AG04450 (cell line): ENCODE measurements at places on chromosomes 11 and 22.
A peak's percentile ranks its signal among the peaks of the same experiment; 100 is the strongest.

- no peak for DNase-seq
These were observed 21.4 kb downstream of the TMPRSS6 start for GRCh38 chr22:37088108-37088605.

- DNase-seq = no peak
These were observed 8.9 kb downstream of the PLCB3 start for GRCh38 chr11:64260147-64260708.

DNA sequence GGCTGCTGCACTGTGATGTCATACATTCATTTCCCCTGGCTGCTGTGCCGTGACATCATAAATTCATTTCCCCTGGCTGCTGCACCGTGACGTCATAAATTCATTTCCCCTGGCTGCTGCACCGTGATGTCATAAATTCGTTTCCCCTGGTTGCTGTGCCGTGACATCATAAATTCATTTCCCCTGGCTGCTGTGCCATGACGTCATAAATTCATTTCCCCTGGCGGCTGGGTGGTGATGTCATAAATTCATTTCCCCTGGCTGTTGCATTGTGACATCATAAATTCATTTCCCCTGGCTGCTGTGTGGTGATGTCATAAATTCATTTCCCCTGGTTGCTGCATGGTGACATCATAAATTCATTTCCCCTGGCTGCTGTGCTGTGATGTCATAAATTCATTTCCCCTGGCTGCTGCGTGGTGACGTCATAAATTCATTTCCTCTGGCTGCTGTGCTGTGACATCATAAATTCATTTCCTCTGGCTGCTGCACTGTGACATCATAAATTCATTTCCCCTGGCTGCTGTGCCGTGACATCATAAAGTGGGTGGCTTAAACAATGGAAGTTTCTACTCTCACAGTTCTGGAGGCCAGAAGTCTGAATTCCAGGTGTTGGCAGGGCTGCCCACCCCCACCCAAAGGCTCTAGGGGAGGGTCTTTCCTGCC lies 301.1 kb downstream of the SHANK2 start:
- DNase-seq = no peak

- DNase-seq = no peak
These were observed 401.6 kb downstream of the BRD1 start for GRCh38 chr22:49426098-49426497.

- no peak for DNase-seq
These were observed 115.6 kb downstream of the CSTPP1 start for GRCh38 chr11:47052165-47052564.

GRCh38 chr11:125443767-125444311 lies 52.2 kb downstream of the FEZ1 start:
- DNase-seq = no peak

- DNase-seq = no peak
These were observed 86.6 kb downstream of the SHANK2 start for GRCh38 chr11:71165771-71166170.

DNA sequence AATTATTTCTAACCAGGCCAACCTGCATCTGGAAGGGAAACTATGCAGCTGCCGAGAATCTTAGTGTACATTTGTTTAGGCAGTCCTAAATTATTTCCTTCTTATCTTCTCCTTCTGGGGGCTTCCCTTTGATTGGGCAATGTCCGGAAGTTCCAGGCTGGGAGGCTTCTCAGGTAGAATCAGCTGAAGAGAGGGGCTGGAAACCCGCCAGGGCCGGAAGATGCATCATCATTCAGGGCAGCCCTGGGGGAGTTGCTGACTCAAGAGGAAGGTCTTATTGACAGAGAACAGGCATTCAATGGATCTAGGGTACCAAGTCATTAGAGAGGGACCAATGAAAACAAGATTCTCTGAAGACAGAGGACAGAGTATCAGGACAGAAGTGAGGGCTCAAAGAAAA lies 150.7 kb downstream of the BLID start:
- DNase-seq = no peak

GRCh38 chr11:71434576-71435130 lies 13.5 kb downstream of the DHCR7 start:
- DNase-seq = no peak

DNA sequence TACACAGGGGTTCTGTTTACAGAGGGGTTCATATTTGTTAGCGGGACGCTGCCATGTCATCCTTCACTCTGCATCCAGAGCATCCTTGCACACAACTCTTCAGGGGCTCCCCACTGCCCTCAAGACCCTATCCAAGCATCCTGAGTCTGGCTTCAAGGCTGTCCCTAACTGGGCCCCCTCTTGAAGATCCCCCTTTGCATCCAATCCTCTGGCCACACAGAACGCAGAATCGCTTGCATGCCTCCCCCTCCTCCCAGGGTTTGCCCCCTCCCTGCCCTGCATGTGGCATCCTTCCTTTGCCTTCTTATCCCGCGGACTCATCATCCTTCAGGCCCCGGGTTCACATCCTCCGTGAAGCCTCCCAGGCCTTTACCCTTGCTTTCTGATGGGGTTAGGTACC lies 18.6 kb downstream of the C1QTNF6 start:
- no peak for DNase-seq

- DNase-seq = no peak
These were observed 54.4 kb downstream of the ENTHD1 start for GRCh38 chr22:39839204-39839603.

GRCh38 chr11:77141034-77141433 lies 13.0 kb downstream of the MYO7A start:
- peak; percentile 23 for DNase-seq

DNA sequence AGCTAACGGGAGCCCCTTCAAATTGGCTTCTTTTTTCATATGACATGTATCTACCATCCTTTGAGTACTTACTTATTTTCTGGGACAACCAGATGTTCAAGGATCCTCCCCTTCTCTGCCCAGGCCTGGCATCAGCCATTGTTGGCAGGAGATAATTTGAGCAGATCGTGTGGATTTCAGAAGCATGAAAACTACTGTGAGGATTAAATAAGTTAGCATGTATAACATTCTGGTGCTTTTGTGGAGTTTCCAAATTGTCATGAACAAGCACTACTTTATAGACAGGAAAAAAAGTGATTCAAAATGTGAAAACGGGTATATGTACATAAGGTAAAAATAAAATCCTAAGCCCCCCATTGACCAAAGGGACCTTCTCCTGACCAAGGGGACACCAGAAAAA lies 2.1 kb upstream of the NADSYN1 start:
- no peak for DNase-seq

- no peak for DNase-seq
These were observed 123.6 kb downstream of the ARL14EP start for GRCh38 chr11:30446520-30446919.

DNA sequence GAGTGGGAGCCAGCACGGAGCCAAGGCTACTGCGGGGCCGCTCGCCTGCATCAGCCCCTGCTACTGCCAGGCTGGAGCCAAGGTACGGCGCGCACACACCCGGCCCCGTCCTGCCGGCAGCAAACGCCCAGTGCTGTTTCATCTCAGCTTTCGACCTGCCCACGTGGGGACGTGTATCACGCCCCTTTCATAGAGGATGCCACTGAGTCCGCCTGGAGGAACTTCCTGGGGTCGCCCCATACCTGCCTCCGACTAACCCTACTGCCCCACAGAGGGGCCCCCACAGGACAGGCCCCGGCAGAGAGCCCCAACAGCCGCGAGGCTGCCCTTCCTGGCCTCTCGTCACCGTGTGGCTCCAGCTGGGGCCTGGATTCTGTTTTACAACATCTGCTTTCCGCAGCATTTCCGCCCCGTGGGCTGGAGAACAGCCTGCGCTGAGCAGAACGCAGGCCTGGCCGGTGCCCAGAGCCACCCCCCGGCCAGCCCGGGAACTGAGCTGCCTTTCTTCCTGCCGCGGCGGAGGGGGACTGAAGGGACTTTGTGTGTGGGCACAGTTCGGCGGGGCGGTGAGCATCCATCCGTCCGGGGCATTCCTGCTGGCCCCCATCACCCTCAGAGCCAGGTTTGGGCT lies 22.9 kb upstream of the ARHGAP8 start:
- DNase-seq = no peak

DNA sequence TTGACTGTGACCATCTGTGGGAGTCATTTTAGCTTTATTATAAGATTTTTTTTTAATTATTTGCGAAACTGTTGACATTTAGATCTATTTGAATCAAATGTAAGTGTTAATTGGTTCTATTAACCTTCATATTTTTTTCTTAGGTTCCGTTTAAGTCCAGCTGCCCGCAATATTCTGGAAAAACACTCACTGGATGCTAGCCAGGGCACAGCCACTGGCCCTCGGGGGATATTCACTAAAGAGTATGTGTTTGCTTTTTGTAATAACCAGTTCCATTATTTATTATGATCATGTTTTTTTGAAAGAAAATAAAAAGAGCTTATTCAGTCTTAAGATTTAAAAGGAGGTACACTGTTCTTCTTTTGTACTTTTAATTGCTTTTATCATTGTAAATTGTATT lies 43.9 kb downstream of the PDHX start:
- DNase-seq = no peak

DNA sequence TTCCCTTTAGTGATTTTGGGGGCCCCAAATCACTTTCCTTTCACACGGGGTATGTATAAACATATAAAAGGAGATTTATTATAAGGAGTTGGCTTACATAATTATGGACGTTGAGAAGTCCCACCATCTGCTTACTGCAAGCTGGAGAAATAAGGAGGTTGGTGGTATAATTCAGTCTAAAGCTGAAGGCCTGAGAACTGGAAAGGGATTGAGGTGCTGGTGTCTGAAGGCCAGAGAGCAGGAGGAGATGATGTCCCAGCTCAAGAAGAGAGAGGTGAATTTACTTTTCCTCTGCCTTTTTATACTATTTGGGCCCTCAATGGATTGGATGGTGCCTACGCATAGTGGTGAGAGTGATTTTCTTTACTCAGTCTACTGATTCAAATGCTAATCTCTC lies 1.3 kb upstream of the ZNF202 start:
- DNase-seq = no peak

DNA sequence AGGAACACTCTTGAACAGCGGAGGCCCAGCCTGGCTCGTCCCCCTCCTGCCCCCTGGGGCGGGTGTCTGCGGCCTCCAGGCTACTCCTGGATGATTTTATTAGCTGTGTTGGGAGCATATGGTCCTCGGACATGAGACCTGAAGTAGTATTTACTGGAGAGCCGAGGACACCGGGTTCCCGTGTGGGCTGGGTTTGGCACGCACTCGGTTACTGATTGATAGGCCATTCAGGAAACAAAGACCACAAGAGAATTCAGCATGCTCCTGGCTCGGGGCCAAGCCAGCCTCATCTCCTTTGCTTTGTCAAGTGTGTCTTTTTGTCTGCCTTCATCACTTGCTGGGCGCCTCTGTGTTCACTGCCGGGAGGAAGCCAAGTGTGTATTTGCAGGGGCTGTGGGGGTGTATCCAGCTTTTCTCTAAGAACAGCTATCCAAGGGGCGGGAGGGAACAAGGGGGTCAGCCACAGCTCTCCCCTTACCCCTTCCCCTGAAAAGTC lies 9.7 kb downstream of the FXYD2 start:
- no peak for DNase-seq

DNA sequence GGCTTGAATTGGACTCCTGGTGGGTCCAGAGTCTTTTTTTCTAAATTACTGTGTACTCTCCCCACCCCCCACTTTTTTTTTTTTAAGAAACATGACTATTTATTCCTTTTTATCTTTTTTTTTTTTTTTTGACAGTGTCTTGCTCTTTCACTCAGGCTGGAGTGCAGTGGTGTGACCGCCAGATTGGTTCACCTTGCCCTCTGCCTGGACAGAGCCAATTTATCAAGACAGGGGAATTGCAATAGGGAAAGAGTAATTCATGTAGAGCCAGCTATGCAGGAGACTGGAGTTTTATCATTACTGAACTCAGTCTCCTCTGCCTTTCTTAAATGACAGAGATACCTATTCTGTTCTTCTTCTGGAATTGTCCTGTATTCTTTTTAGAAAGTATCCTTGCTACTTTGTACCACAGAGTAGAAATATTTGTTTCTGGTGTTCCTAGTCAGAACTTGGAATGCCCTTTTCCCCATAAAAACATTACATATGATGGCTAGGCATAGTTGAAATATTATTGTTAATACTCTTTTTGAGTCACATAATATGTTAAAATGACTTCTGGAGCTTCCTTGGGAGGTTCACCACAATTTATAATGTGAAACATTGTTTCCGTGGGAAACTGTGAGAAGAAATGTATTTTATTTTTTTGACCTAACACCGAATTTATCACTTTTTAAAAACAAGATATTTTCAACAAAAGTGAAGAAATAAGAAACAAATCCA lies 95.6 kb downstream of the UVRAG start:
- DNase-seq = no peak

DNA sequence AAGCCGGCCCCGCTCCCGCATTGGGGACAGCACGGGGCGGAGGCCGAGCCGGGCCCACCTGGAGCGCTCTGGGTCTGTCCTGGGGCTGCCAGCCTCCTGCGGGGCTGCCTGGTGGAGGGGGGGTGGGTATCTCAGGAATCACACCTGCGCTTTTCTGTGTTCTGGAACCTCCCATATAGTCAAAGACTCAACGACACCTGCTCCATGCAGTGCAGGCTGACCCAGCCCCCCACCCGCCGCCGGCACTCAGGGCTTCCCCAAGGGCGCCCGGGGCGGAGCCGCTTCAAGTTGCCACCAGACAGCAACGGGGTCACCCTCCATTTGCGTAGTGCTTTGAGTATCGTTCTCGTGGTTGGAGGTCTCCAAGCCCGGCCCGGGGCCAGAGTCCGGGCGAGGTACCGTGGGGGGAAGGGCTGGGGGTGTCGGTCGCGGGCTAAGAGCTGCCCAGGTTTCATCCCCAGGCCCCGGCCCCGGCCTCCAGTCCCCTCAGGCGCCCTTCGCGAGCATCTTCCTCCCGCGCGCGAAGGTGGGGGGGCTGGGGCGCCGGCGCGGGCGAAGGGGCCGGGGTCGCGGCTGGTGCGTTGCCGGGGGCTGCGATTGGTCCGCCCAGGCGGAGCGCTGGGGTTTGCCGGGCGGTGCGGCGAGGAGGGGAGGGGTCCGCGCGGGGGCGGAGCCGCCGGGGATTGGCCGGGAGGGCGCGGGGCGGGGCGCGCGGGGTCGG lies 6.6 kb downstream of the TSPAN4 start:
- DNase-seq = no peak

DNA sequence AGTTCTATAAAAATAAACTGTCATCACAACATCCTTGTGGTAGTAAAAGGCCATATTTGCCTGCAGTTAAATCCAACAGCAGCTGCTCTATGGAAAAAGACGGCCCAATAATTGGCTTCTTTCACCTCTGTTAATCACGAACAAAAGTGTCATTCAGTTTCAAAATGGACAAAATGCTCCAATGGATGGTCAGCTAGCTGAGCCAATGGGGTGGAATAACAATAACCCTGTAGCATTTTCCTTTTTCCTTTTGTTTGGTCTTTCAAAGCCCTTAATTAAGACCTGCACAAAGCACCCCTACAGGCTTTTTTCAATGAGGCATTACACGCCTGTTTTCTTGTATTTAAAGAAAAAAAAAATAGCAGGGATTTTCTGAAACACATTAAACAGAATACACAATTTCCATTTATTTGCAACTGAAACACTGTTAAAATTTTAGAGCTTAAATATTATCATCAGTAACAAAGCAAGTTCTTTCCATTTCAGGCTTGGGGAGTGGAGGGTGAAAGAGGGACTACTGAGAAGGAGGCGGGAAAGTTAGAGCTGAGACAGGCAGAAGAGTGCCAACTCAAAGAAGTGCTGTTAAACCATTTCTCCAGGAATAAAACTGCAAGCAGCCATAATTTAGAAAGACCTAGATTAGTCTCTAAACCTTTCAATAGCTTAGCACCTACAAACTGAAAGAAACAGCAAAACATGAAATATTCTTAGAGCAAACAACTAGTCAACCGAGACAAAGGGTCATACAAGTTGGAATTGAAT lies 28.7 kb downstream of the LGR4 start:
- no peak for DNase-seq
